ENCODE measurements at places on chromosomes 12 and 14.
A peak's percentile ranks its signal among the peaks of the same experiment; 100 is the strongest.

GRCh38 chr14:58765418-58765831 is 127.7 kb downstream of the DACT1 start:
- no peak for DNase-seq

GRCh38 chr14:63459738-63460137 is 83.4 kb downstream of the PPP2R5E start:
- no peak for DNase-seq

GRCh38 chr14:60561845-60562746 is 53.1 kb downstream of the SIX6 start:
- DNase-seq = no peak

DNA sequence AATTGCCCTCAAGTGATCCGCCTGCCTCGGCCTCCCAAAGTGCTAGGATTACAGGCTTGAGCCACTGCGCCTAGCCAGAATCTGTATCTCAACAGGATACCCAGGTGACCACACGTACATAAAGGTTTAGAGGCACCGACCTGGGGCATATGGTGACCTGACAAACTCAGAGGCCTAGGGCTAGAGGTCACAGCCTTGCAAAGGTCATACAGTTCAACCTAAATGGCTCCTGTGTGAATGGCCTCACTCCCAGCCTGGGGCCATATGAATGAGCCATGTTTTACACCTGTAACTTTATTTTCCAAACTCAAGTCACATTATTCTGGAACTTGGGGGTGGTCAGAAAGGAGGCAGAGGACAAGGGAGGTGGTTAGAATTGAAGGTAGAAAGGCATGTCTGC is 10.0 kb downstream of the STXBP6 start:
- no peak for DNase-seq

- no peak for DNase-seq
Observed at GRCh38 chr14:100212476-100213333, 26.2 kb upstream of the YY1 start.

DNA sequence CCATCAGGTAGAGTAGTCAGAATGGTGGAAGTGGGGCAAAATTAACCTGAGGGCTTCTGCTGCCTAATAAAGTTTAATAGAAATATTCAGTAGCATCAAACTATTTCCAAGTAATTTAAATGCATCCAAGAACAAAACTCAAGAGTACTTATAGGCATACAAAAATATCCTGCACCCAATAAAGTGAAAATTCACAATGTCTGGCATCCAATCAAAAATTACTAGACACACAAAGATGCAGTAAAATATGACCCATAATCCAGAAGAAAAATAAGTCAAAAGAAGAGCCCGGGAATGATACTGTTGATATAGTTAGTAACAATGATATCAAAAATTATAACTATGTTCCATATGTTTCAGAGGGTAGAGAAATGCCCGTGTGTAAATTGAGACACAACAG is 95.3 kb downstream of the TMEM117 start:
- no peak for DNase-seq

DNA sequence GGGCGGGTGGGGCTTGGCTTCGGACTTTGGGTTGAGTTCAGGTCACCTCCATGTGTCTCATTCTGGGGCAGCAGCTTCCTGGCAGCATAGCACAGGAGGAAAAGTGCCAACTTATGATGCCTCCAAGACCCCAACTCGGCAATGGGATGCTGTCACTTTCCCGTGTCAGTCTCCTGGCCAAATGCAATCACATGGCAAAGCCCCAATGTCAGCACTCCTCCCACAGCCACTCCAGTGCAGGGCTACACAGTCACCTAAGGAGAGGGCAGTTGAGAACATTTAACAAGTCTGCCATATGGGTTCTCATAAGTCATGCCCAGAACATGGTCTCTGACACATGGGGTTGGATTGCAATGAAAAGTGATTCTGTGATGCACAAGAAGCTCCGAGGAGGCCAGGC is 26.7 kb downstream of the ELK3 start:
- no peak for DNase-seq

GRCh38 chr12:132124766-132125425 is 19.2 kb downstream of the DDX51 start:
- DNase-seq = no peak

- no peak for DNase-seq
Observed at GRCh38 chr14:100857923-100858837, 32.3 kb downstream of the MEG3 start.

DNA sequence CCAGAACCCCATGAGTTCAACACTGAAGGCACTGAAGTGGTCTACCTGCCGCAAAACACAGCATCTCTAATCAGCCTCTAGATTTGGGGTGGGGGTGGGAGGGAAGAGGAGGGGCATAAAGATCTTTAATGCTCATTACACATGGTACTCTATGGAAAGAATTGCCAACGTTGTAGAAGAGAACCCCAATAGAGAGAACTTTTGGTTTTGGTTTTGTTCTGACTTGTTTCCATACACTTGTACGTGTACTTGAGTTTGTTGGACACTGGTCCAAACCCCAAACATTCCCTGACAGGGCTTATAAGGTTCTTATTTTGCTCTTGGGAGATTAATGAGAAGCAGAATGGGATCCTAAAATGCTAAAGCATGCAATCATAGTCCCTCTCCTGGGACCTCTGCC is 31.0 kb downstream of the GNPTAB start:
- no peak for DNase-seq

GRCh38 chr12:8950702-8951478 is 1.4 kb upstream of the M6PR start:
- DNase-seq = peak; percentile 59

- no peak for DNase-seq
Observed at GRCh38 chr12:55065535-55065934, 45.8 kb downstream of the NEUROD4 start.

DNA sequence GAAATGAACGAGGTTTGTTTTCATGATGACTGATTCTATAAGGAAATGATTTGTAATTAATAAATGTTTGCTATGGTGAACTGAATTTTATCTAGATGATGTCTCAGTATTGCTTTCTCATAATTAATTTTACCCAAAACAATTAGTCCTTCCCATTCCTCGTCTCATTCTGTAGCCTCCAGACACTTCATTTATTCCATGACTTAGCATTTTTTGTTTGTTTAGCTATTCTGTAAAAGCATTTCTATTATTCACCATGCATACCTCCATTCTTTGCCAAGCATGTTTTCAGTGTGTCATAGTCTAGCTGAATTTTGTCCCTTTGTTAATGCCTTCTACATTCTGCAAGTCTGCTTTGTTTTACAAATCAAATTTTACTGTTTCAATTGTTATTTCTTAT is 137.4 kb upstream of the RPL10L start:
- DNase-seq = no peak

GRCh38 chr12:48956279-48957140 is 777 bp downstream of the ARF3 start:
- DNase-seq = peak; percentile 31

- DNase-seq = no peak
Observed at GRCh38 chr14:67186172-67186768, 3.0 kb upstream of the GARIN2 start.

- no peak for DNase-seq
Observed at GRCh38 chr14:91115986-91116770, 2.3 kb downstream of the DGLUCY start.

GRCh38 chr12:29425722-29426121 is 44.8 kb upstream of the ERGIC2 start:
- DNase-seq = no peak

DNA sequence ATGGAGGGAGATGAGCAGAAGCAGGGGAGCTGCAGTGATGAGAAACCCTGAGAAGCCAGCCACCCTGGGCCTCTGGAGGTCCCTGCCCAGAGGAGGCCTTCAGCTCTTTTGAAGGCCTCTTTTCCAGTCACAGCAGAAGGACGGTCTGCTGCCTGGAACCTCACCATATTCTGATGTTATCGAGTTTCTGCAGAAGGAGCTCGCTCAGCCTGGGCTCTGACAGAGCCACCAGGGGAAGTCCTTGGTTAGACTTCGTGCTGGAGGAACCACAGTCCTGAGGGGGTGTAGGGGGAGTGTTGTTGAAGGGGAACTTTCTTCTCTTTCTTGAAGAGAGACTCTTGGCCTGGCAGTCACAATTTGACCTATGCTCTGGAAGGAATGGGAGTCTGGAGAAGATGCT is 25.1 kb upstream of the BATF start:
- peak; percentile 39 for DNase-seq

GRCh38 chr12:93288626-93289025 is 89.1 kb upstream of the NUDT4 start:
- DNase-seq = no peak

DNA sequence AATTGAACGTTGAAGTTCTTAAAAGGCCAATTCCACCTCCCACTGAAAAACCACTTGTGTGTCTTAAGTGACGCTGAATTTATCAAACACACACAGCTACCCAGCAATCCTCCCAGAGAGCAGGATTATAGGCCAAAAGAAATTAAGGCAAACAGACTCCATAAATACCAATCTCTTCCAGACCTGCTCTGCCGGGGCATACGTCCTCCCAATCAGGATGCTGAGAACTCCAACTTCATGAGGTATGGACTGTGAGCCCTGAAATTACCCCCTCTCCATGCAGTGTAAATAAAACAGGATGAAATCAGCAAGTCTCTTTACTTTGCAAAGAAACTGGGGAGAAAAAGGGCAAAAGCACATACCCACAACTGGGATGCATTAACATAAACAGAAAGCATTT is 265.2 kb downstream of the KSR2 start:
- DNase-seq = no peak

- no peak for DNase-seq
Observed at GRCh38 chr14:59096303-59096702, 92.2 kb upstream of the DAAM1 start.

- peak; percentile 31 for DNase-seq
Observed at GRCh38 chr12:93447555-93448290, 6.0 kb upstream of the UBE2N start.

GRCh38 chr12:47858511-47859266 is 39.0 kb upstream of the HDAC7 start:
- DNase-seq = no peak

DNA sequence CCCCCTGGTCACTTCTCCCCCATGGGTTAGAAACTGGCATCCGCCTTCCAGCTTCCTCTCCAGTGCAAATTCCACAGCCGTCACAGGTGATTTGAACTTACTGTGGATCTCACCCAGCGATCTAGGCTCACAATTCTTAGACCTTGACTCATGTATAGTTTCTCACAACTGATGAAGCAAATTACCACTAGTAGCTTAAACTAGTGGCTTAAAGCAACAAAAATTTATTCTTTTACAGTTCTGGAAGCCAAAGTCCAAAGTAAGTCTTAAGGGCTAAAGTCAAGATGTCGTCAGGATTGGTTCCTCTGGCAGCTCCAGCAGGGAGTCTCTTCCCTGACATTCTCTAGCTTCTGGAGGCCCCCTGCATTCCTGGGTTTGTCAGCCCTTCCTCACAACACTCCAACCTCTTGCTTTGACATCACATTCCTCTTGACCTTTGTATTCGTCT is 117.4 kb downstream of the KTN1 start:
- no peak for DNase-seq

- DNase-seq = peak; percentile 45
Observed at GRCh38 chr14:63759456-63759855, 31.6 kb upstream of the SGPP1 start.

DNA sequence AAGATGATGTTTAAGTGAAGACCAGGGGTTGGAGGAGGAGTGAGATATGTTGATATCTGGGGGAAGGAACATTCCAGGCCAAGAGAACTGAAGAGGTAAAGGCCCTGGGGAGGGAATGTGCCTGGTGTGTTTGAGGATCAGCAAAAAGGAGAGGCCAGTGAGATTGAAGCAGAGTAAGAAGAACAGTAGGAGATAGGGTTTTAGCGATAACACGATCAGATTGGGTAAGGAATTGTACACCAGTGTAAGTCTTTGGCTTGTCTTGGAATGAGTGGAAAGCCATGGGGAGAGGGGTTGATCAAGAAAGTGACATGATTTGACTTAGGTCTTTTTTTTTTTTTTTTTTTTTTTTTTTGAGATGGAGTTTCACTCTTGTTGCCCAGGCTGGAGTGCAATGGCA is 4.8 kb downstream of the TROAP start:
- no peak for DNase-seq

DNA sequence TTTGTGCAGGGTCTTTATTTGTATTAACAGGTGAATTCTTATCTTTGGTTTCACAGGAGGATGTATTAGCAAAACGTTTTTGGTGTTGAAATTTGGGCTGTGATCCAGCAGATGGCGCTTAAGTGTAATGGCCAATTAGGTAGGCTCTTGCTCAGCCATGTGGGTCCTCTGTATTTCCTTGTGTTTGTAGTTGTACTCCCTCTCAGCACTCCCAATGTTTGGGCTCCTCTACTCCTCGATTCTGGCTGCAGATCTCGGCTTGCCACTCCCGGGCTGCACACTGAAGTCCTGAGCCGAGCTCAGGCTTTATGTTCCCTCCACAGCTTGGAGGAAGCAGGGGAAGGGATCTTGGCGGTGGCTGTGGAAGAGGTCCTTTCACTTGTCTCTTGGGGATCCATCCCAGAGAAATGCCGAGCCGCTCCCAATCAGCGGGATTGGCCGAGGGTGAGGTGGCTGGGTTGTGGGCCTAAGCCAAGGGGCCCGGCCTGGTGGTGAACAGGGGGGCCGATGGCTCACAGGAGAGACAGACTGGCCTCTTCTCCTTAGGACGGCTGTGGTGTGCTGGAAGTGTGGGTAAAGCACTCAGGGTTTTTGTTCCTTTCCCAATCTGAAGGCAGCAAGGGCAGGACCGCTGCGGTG is 133.7 kb downstream of the AEBP2 start:
- peak; percentile 31 for DNase-seq

GRCh38 chr12:14364583-14365271 is 755 bp upstream of the ATF7IP start:
- DNase-seq = no peak

DNA sequence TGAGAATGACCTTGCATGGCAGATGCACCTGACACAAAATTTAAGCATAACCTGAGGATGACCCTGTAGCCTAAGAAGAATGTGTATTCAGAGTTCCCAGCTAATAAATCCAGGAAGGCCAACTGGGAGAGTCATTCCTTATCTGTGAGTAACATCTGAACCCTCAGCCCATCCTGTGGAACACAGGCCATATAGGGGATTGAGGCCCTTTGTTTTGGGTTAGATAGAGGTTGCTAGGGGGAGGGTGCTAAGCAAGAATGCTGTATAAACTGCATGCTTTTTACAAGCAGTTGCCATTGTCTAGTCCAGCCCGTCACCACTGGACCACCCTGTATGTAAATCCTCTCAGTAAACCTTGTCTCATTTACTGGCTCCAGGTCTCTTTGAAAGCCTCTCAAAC is 77.0 kb downstream of the BICD1 start:
- DNase-seq = no peak

GRCh38 chr12:31407562-31407961 is 81.6 kb upstream of the SINHCAF start:
- DNase-seq = no peak

DNA sequence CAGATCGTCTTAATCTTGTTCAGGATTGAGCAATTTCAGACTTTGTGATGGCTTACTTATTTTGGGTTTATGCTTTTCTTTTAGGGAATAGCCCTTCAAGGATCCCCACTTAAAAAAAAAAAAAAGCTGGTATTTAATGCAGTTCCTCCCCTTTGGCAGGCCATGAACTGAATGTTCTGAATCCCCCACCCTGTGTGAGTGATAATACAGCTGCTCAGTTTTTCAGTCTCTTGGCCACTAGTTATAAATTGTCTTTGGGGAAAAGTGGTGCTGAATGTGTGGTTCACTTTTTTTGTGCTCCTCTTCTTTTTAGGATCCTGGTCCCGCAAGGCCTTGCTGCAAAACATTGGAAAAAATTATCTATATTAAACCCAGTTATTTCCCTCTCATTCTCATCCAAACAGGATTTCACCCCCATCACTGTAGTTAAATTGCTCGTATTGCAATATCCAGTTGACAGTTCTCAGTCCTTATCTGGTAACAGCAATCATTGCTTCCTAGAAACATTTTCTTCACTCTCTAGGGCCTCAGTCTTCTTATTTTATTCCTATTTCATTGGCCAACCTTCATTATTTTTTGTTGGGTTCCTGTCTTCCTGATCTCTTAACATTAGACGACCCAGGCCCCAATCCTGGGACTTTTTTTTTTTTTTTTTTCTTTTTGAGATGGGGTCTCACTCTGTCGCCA is 73.1 kb upstream of the PAWR start:
- DNase-seq = no peak
